ENCODE measurements at places on chromosomes 3 and 15.

GRCh38 chr3:82177774-82178173 is 416.3 kb upstream of the GBE1 start:
- DNase-seq, result no peak

DNA sequence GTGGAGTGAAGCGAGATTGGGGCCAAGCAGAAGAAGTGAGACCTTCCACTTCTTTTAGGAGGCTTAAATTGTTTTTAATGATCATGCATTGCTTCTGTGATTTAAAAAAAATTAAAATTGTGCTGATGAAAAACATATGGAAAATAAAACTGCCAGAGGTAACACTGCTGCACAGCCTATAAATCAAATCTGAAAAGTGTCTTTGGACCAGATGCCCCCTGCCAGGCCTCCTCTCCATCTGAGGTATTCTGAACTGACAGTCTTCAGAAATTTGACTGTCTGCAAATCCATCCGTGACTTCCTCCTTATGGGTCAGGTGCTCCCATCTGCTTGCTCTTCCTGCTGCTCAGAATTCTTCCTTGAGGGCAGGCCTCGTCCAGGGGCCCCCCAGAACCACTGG is 108.5 kb upstream of the NR2E3 start:
- no peak for DNase-seq

DNA sequence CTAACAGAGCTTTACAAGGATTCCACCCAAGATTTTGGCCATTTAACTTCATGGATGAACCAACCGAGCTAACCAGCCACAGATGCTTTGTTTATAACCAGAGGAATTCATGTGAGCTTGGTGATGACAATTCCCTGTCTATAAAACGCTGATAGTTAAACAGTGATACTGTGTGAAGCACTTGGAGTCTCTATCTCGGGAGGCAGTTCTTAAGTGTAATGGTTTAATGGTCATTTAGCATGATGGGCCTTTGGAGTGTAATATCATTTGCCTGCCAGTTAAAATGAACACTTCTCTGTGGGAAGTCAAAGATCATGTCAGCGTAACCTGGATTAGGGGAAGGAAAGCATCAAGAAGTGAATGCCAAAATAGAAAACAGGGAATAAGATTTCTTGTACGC is 368.6 kb upstream of the THRB start:
- DNase-seq, result no peak

- DNase-seq, result no peak
Observed at GRCh38 chr3:2923390-2923789, 186.8 kb downstream of the IL5RA start.

- DNase-seq, result no peak
Observed at GRCh38 chr3:77329116-77329515, 289.2 kb downstream of the ROBO2 start.

GRCh38 chr15:100101426-100102089 is 240.2 kb downstream of the ADAMTS17 start:
- no peak for DNase-seq

DNA sequence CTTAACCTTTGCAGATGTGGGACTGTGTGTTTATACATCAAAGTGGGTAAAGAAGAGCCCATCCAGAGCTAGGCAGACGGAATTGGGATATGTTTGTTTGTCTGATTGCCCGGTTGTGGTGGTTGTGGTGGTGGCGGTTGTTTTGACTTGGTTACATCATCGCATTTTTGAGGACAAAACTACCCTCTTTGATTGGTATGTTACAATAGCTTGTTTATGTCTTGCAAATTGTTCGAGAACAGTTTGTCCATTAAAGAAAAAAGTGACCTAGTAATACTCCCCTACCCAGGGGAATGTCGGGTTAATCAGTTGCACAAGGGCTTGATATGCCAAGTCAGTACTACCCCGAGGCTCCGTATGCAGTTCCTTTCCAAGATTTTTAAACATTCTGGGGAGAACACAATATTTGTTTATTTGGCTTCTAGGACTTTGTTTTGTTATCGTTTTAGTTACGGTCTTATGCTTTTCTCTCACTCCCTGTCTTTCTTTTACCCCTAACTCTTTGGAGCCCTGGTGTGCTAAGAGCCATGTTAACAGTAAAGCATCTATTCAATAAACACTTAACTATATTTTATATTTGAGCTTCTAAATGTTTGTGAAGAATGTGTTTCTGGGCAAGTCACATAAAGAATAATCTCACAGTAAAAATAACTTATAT is 315.4 kb downstream of the LPP start:
- no peak for DNase-seq

DNA sequence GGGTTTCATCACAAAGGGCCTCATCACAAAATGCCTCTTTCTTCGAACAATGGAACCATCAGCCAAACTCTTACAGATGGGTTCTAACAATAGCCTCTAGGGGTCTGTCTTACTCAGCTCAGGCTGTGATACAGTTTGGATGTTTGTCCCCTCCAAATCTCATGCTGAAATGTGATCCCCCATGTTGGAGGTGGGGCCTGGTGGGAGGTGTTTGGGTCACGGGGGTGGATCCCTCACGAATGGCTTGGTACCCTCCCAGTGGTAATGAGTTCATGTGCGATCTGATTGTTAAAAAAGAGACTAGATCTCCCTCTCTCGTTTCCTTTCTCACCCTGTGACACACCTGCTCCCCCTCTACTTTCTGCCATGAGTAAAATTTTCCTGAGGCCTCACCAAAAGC is 47.9 kb upstream of the LIPC start:
- no peak for DNase-seq

DNA sequence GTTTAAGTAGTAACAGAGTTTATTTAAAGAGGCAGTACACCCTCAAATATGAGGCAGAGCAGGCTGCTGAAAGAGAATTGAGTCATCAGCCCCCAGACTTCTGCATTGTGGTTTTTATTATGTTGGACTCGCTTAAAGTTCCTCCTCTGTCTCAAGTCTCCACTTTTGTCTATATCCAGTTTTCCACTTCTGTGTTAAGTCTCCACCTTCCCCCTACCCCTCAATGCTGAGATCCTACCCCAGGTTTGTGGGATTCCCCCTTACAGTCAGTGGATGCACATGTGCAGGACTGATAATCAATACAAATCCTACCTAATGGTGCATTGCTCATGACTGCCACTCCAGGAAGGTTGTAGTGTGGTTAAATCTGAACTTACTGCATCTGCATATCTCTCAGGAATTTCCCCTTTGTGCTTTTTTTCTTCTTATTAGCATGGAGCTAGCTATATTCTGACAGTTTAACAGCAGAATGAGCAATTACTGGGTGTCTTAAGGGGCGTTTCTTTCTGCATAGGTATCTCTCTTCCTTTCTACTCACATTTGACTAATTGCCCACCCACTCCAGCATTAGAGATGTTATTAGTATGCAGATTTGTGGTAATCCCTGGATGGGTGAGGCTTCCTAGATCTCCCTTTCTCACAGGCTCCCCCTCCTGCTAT is 11.9 kb upstream of the CD200R1L start:
- no peak for DNase-seq

DNA sequence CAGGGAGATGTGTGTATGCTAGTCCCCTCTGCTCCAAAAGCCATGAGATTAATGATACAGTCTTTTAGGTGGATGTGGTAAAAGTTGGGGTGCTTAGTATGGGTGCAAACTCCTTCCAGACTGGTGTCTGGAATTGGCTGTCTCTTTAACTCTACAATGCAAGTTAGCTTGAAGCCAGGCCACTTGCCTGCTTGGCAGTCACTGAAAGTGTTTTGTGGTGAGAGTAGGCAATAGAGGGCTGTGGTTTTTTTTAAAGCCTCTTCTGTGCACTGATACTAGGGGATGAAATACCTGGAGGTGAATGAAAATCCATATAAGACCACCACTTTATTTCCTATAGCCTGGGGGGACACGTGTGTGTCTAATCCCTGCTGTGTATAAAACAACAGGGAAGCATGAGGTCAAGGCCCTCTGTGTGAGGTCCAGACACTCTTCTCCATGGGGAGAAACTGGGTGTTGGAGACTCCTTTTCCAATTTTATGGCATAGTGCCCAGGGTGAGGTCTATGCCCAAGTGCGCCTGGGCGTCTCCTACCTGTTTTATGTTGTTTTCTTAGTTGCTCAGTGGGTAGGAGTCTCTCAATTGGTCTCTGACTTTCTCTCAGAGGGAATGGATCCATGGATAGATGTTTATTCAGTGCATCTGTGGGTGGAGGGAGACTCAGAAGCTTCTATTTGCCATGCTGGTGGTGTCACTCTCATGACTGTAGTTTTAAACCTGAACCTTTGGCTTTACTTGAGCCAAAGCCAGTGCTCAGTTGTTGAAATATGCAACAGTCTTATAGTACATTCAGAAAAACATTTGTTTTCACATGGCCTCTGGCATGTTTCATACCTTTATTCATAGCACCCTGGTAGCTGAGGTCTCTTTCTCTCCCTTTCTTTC is 327.8 kb upstream of the ATP11B start:
- no peak for DNase-seq

- DNase-seq, result no peak
Observed at GRCh38 chr3:183812761-183813445, 12.5 kb downstream of the MAP6D1 start.

DNA sequence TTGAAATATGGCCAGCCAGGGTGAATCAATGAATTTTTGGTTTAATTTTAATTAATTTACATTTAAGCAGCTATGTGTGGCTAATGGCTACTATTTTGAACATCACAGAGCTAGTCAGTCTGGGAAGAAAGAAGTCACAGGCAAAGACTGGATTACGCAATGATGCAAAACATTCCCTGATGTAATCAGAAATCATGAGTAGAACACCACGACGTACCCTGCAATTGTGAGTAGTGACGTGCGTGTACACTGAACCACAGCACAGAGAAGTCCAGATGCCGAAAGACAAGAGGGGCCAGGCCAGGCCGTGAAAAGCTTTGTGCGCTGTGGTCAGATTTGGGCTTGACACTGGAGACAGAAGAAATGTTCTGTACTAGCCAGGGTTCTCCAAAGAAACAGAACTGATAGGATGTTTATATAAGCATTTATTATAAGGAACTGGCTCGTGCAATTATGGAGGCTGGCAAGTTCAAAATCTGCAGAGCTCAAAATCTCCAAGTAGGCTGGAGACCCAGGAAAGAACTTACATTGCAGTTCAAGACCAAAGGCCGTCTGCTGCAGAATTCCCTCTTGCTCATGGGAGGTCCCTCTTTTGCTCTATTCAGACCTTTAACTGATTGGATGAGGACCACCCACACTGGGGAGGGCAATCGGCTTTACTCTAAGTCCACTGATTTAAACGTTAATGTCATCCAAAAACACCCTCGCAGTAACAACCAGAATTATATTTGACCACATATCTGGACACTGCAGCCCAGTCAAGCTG is 44.6 kb downstream of the SH3BP5 start:
- DNase-seq, result no peak

DNA sequence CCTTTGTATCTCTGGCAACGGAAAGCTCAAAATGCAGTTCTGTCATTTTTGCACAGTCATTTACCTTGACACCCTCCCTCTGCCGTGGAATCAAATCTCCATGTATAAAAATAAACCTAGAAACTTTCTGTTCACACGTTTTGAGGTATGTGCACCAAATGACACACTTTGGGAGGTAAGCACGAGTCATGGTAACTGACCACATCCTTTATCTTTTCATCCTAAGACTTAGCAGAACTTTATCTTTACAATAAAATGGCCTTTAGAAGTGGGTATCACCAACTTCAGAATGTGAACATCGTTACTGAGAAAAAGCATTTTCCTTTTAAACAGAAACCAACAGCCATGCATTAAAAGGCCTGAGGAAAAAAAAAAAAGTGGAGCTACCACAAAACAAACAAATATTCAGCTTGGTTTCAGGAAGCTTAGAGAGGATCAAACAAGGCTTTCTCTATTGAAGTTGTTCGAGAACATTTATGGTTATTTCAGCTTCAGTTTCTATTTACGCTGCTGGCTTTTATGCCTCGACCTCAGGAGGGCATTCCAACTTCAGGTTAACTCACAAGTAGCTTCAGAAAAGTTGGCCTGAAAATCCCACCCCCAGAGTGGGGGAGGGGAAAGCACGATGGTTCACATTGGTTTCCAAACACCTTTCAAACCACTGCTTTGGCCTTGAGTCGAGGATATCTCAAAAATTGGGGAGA is 171.1 kb upstream of the ICE2 start:
- DNase-seq, result no peak

DNA sequence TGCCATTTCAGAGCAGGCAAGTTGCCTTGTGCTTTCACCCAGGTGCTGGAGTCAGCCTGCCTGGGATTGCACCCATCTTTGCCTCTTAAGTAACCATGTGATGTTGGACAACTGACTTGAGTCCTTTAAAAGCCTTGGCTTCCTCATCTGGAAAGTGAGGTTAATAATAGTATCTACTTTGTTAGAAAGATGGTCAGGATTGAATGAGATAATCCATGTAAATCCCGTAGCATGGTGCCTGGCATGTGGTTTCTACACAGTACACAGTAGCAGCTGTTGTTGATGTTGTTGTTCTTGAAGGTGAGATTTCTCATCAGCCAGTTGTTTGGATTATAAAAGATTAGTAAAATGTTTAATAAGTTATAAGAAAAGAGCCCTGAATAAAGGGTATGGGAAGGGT is 48.8 kb downstream of the PSMD6 start:
- no peak for DNase-seq

DNA sequence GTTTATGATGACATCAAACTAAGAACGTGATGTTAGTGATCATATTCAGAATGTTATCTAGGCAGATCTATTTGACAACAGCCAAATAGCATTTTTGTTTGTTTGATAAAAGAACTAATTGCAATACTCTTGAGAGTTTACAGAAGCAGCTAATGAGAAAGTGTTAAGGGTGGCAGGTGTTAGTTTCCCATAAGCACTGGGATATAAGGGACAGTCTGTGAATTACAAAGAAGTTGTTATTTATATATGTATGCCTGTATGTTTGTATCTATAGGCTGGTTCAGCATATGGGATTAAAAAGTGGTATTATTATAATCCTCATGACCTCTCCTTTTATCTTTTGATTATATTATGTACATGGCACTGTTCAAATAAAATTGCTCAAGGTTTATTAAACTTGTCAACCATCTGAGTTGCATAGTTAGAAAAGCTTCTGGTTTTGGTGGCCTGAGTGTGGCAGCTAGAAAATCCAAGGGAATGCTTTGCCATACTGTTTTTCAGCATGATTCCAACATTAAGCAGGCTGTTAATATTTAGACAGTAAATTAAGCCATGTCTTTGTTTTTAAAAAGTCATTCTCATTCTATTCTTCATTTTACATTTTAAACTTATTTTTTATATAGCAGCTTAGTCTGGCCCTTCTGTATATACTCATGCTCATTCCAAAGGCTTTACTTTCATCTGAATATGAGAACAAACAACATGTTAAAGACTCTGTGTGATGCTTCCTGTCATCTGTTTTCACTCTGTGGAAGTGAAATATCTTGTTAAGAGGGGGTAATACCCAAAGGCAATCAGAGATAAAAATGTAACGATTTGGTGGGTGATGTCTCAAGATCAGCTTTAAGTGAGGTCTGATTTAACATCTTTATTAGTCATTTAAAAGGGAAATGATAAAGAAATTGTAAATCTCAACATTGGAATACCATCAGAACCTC is 13.1 kb downstream of the ROBO2 start:
- DNase-seq, result no peak
